Activated B cell treated with CpG ODN at 0.5 μM for 24 hours (primary cell): ENCODE measurements at places on chromosomes 2 and 18.

- no peak for DNase-seq
These were observed 334.6 kb downstream of the SLC4A3 start for GRCh38 chr2:219961947-219962498.

DNA sequence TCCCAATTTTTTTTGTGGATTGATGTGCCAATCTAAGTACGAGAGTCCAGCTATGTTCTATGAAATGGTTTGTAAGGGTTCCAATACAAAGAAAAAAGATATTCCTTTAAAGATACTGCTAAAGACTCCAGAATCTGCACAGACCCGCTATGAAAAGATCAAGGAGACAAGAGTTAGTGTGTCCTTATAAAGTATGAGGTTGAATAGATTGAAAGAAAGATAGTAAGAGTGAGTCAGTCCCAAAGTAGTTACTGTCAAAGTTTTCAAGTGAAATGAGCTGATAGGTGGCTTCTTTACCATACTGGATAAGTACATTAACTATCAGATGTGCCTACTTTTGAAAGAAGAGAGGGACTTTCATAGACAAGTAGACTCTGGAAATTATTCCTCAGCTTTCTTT, 17.9 kb upstream of the EHBP1 start:
- DNase-seq = no peak

DNA sequence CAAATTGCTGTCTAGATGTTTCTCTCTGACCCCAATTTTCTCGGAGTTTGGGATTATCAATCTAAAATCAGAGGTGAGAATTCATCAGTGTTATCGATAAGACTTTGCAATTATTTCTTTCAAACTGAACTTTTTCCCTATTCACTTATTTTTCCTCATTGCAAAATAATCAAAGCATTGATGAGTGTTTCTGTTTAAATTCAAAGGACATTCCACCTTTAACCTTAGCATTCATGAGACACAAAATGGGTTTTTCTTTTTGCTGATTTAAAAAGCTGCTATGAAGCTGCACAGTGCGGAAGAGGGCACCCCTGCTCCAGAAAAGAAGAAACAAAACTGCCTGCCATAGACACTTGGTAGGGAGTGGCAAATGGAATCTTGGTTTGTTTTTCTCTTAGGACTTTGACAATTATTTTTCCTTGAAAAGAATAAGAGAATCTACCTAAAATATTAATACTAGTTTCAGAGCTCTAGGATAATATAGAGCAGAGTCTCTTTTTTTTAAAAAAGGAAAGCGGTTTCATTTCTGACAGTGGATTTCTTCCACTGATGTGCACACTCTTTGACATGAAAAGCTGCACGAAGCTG, 203.4 kb downstream of the TGIF1 start:
- DNase-seq = no peak

GRCh38 chr18:8424917-8425725, 184.1 kb upstream of the RAB12 start:
- no peak for DNase-seq

DNA sequence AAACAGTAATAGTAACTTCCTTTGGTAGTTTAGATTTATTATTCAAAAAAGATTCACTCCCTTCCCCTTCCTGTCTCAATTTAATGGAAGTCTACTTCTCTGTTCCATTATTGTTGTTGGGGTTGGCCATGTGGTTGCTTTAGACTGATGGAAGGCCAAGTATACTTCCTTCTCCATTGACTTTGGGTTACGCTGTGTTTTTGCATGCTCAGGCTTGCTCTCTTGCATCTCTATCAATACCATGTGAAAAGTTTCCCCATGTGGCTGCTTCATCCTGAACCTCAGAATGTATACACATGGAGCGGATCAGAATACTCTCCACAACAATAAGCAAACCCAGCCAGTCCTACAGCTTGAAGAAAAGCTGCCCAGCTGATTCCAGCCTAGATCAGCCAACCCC, 20.3 kb downstream of the CFAP210 start:
- DNase-seq = no peak

- no peak for DNase-seq
These were observed 377.9 kb downstream of the SLC4A3 start for GRCh38 chr2:220005362-220005761.

GRCh38 chr2:207075456-207075855, 90.3 kb downstream of the KLF7 start:
- no peak for DNase-seq

DNA sequence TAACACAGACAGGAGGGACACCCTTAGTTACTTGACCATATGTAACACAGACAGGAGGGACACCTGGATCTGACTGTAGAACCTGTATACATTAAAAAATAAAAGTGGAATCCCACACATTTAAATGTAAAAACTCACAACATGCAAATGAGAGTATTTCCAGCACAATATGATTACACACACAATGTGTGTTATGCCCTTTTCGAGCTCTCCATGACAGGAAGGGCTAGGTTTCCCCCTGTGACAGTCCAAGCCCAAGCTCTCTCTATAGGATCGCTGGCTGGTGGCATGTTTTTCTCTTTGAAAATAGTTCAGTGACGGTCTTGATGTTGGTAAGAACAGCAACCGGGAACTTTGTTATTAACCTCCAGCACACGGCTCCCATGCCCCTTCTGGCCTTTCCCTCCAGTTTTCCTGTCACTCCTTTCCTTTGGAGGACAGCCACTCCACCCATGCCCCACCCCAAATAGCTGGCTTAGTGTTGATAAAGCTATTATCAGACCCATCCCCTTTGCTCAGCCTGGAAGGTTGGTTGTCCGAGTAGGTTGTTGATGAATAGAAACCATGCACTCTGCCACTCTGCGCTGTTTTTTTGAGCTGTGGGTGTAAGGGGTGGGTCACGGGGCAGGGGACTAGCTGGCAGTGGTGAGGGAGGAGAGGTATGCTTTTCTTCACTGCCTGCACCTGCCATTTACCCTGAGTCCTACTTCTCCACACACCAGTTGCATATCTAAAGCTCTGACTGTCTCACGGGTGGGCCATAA, 2.7 kb downstream of the RASGRP3 start:
- no peak for DNase-seq

DNA sequence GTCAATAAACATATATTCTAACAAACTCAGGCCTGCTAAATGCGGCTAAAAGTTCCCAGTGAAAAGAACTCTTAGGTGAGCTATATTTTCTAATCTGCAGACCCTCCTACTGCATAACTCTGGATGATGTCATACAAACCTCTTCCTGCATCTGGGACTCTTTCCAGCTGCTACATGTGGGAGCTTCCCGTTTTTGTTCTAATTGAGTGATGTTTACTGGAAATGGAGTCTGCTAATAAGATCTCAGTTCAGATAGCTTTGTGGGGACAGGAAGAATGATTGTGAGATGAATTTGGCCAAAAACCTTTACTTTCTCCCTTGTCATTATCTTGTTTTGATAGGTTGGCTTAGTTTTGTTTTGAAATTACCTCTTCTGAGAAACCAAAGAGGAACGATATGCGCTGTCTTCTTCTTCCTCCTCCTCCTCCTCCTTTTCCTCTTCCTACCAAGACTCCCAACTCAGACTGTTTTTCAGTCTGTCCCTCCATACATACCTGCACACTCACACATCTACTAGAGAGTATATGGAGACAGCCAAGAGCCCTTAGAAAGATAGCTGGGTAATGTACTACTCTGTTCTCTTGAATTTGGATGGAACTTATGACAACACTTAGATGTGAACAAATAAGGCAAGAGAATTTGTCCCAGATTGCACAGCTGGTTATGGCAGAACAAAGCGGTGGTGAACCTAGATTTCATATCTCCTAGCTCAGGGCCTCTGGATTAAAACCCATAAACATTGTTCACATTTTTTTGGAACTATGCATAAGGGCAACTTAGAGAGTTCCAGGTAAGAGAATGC, 39.8 kb upstream of the AAK1 start:
- DNase-seq = no peak

GRCh38 chr2:40513201-40513600, 61.3 kb upstream of the SLC8A1 start:
- DNase-seq = no peak

- DNase-seq = peak; percentile 27
These were observed 125.7 kb downstream of the HDAC4 start for GRCh38 chr2:239275044-239275685.

- DNase-seq = no peak
These were observed 6.0 kb upstream of the RAB6D start for GRCh38 chr2:131369954-131370353.

DNA sequence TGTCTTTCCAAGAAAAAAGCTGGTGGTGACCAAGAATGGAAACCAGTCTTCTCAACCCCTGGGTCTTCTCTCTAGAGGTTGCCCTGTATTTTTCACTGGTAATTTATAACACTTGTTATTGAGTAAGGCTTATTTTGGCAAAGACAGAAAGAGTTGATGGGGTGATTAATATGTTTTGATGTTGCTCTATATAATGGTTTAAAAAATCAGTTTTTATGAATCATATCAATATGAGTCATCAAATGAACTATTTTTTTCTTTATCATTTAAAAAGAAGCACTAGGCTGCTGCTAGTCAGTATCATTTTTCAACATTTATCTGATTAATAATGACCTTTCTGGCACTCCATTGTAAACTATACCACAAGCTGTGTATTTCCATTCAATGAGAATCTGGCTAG, 1142.2 kb downstream of the LRP1B start:
- no peak for DNase-seq

DNA sequence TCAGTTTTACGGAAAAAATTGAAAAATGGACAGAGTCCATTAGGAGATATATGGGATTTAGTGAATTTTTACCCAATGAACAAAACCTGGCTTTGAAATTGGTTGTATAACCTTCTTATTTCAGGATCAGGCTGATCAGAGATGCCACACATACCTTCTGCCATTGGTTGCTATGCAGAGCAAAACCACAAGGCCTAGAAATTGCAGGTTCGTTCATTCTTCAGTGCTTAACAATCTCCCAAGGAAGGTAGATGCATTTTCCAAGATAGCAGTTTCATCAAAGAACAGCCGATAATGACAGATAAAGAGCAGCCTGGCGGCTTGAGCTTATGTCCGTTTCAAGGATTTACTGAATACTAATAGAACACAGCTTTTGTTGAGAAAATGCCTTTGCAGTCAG, 868.8 kb downstream of the EPHA4 start:
- DNase-seq = no peak

DNA sequence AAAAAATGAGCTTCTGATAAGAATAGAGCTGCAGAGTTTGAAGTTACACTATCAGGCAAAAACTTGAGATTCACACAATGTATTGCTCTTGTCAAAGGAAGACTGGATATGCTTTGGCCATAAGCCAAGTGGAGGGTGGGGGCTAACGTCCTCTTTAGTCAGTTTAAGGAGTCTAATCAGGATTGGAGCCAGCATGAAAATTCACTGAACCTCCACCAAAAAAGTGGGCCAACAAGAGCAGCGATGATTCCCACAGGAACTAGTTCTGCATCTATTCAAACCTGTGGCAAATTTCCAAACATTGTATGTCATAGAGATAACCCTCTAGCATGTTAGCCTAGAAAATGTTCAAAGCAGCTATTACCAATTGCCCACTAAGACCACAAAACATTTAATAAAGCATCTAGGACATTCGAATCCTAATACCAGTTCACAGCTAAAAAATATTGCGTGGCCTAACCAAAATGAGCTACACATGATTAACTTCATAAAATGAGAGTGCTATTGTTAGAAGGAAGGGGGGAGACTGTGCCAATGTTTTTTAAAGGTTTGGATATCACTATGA, 43.5 kb upstream of the TMEM247 start:
- DNase-seq = no peak

GRCh38 chr2:195561116-195561921, 95.7 kb upstream of the SLC39A10 start:
- DNase-seq = no peak

DNA sequence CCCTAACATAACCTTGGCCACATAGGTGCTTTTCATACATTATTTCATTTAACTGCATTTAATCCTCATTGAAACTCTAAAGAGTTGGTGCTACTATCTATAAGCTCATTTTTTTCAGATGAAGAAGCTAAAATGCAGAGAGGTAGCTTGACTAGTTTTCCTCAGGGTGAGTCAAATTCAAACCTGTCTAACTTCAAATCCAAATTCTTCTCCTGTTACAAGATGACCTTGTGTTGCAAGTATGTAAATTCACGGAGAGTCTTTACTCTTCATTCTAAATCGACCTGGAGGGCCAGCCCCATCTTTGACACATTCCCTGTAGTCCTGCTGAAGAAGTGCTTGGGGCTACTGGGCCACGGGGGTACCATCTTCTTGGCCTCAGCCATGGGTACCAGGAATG, 8.2 kb upstream of the SETBP1 start:
- no peak for DNase-seq

DNA sequence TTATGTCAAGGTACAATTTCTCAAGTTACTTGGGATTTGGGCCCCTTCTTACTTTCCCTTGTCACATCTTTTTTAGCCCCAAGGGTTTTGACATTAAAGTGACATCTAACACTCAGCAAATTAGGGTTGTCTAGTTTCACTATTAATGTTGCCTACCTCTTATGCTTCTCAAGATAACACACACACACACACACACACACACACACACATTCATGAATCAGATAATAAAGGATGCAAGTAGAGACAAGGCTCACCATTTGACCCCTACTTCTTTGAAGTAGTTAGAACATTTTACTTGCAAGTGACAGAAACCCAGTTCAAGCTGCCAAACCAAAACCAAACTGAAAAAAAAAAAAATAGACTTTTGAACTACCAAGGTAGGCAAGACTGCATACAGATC, 138.8 kb downstream of the TRIB2 start:
- DNase-seq = no peak

DNA sequence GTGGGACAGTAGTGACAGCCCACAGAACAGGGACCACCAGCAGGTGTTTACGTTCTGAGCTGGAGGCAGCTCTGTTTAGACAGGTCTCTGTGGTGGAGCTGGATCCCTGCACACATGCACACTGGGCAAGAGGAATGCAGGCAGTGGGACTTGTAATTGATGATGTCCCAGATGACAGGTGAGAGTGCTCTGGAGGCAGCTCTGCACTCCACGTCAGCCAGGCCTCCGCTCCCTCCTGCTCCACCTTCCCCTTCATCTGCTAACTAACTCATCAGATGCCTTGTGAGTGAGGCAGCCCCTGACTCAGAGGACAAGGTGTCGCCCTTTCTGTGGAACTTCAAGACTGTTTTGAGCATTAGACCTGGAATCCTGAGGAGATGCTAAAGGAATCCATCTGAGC, 53.2 kb downstream of the SH3YL1 start:
- no peak for DNase-seq

GRCh38 chr2:40304340-40304739, 147.6 kb downstream of the SLC8A1 start:
- no peak for DNase-seq

DNA sequence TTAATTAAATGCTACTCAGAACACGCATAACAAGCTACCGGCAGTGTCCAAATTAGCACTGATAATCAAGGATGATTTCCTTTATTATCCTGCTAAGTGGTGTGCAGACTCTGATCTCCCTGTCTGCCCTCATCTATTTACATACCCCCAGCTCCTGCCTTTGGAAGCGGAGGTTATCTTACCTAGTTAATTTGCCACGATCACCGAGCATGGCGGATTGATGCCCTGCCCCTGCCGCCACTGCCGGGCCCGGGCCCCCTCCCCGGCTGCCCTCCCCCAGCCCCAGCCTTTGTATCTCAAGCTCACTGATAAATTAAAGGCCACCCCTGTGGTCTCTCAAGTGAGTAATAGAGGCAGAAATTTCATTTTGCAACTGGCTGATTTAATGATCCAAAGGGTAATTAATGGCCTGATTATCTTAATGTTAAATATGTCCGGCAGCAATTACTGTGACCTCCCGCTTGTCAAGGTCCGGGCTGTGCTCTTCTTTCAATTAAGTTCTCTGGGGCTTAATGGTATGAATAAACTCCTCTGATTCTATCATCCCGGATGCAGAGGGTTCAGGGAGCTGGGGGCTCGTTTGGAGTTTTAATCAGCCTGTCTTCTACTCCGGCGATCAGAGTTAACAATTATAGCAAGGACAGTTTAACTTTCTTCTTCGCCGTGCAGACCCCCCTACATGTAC, 113.4 kb downstream of the GBX2 start:
- DNase-seq = no peak

GRCh38 chr2:84654414-84654813, 138.1 kb downstream of the DNAH6 start:
- no peak for DNase-seq
